ENCODE measurements at places on chromosomes 1 and 21.

GRCh38 chr1:63886340-63886739 is 112.5 kb downstream of the ROR1 start:
- H3K27ac ChIP-seq: no peak overlapping the region
- no peaks in the 10 kb centered on the region for H3K4me1 ChIP-seq
- no peaks in the 10 kb centered on the region for H3K27me3 ChIP-seq

DNA sequence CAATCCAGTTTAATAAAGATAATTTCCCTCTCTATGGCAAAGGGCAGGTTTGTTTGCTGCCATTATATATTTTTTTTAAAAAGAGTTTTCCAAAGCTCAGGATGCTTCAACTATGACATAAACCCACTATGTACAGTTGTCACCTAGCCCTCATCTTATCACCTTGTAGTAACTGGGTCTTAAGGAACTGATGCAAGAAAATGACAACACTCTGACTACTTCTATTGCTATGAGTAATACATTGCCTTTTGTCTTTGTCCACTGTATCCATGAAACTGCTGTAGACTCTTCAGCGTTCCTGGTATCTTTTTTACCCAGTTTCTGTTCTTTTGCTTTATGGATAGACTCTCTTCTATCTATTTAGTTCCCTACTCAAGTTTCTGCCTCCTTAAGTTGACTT is 586.5 kb downstream of the NEGR1 start:
- H3K4me3 ChIP-seq: no peak overlapping the region
- no peak overlapping the region for H3K27ac ChIP-seq
- H3K27me3 ChIP-seq: no peaks in the 10 kb centered on the region
- DNase-seq: no peak
- H3K4me1 ChIP-seq: no peaks in the 10 kb centered on the region
- no peaks in the 10 kb centered on the region for H3K36me3 ChIP-seq

DNA sequence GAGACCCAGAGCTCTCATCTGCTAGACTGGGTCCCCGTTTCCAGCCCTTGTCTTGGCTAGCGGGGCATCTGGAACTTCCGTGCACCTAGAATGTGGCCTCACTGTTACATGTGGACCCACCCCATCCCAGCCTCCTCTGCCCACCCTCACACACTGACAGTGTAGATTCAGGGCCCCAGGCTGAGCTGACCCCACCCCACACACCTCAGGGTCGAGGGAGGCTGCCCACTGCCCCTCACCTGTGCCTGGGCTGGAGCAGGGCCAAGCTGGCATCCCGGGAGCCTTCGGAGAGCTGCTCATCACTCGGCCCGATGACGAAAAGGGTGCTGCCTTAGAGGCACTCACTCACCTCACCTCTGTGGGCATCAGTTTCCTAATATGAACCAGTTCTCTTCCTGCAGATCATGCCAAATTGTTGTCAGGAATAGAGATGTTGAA is 11.1 kb downstream of the ACOT11 start:
- H3K27ac ChIP-seq: peak overlapping the region; percentile 56
- H3K4me3 ChIP-seq: no peak overlapping the region
- no peaks in the 10 kb centered on the region for H3K36me3 ChIP-seq
- H3K4me1 ChIP-seq: peaks cover 27% of the 10 kb centered on the region
- DNase-seq: no peak

DNA sequence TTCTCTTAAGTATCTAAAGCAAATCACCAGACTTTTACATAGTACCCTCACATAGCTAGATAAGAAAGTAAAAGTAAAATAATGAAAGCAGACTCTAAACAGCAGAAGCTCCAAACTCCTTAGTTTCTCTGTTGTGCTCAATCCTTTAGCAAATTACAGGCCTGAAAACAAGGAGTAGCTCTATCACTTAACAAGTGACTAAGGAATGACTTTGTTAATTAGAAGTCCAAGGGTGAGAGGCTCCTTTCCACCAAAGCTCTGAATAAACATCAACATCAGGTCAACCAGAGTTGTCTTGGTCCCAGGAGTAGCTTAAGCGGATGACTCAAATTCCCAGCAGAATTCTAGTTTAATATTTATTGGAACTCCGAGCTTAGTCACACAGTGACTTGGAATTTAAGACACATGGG is 5.9 kb downstream of the NRIP1 start:
- no peak for DNase-seq
- H3K4me1 ChIP-seq: peaks cover 87% of the 10 kb centered on the region
- no peaks in the 10 kb centered on the region for H3K27me3 ChIP-seq
- no peak overlapping the region for H3K4me3 ChIP-seq

- H3K27me3 ChIP-seq: no peaks in the 10 kb centered on the region
- H3K27ac ChIP-seq: no peak overlapping the region
- peaks cover 3% of the 10 kb centered on the region for H3K4me1 ChIP-seq
- peaks cover 2% of the 10 kb centered on the region for H3K36me3 ChIP-seq
- no peak overlapping the region for H3K4me3 ChIP-seq
- DNase-seq: no peak
Observed at GRCh38 chr21:46518983-46519583, 60.4 kb downstream of the DIP2A start.

Data from sigmoid colon (tissue), 7 donors.